ENCODE measurements at places on chromosomes 2 and 18. TPM values are rescaled to one million over a fixed set of nuclear protein-coding genes. Genes with fewer than 3 reads are reported as not detected.

GRCh38 chr2:133642791-133643191, 74.5 kb upstream of the NCKAP5 start:
- peaks cover 22% of the 10 kb centered on the region for H3K4me1 ChIP-seq
- no peak overlapping the region for H3K4me3 ChIP-seq
- no peaks in the 10 kb centered on the region for H3K27me3 ChIP-seq
- H3K27ac ChIP-seq: no peak overlapping the region
- no peak for DNase-seq
- H3K36me3 ChIP-seq: no peaks in the 10 kb centered on the region

- H3K27me3 ChIP-seq: no peaks in the 10 kb centered on the region
- peaks cover 7% of the 10 kb centered on the region for H3K36me3 ChIP-seq
- no peak overlapping the region for H3K27ac ChIP-seq
Measured at GRCh38 chr2:53952519-53952918, 18.3 kb downstream of the PSME4 start.

- no peak overlapping the region for H3K27ac ChIP-seq
- H3K27me3 ChIP-seq: no peaks in the 10 kb centered on the region
Measured at GRCh38 chr2:160034396-160034795, 28.0 kb downstream of the PLA2R1 start.

DNA sequence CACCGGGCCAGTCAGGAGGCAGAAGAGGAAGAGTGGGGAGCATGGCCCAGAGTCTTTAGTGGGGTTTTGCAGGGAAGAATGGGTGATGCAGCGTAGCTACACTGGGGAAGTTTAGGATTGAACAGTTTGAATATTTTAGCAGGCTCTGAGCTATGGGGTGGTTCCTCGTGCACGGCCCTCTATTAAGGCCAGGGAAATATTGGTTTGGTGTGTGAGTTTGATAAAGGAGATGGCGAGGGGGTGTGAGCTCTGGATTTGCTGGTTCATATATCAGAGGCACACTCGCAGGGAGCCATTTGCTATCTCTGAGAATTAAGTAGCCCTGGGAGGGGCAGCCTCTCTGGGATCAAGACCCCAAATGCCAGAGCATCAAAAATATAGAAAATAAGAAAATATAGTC, 50.1 kb downstream of the BOLA3 start:
- peaks cover 82% of the 10 kb centered on the region for H3K36me3 ChIP-seq
- peaks cover 8% of the 10 kb centered on the region for H3K4me1 ChIP-seq
- no peak overlapping the region for H3K4me3 ChIP-seq

DNA sequence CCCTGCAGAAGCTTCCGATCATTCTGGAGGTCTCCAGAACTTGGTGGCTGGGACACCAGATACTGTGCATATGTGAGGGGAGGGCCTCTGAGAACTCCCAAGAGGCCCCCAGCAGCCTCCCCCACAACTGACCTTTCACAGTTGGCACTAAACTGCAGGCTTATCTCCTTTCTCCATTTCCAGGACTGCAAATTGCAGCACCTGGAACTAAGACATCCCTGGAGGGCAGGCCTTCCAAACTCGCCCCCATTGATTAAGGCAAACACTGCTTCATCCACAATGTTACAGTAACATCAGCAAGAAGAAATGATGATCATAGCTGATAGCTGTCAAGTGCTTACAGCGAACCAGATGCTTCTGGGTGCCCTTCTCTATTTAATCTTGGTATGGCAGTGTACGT, 67.9 kb downstream of the TGOLN2 start:
- H3K27ac ChIP-seq: peak overlapping the region; percentile 42
- H3K4me1 ChIP-seq: peaks cover 53% of the 10 kb centered on the region
- no peak for DNase-seq
- H3K4me3 ChIP-seq: no peak overlapping the region

- H3K4me1 ChIP-seq: peaks cover 42% of the 10 kb centered on the region
- peak overlapping the region; percentile 84 for H3K4me3 ChIP-seq
- no peak for DNase-seq
- H3K27ac ChIP-seq: peak overlapping the region; percentile 90
- H3K27me3 ChIP-seq: no peaks in the 10 kb centered on the region
- H3K36me3 ChIP-seq: no peaks in the 10 kb centered on the region
Measured at GRCh38 chr18:76493213-76494161, 1.6 kb downstream of the ZNF516 start.

DNA sequence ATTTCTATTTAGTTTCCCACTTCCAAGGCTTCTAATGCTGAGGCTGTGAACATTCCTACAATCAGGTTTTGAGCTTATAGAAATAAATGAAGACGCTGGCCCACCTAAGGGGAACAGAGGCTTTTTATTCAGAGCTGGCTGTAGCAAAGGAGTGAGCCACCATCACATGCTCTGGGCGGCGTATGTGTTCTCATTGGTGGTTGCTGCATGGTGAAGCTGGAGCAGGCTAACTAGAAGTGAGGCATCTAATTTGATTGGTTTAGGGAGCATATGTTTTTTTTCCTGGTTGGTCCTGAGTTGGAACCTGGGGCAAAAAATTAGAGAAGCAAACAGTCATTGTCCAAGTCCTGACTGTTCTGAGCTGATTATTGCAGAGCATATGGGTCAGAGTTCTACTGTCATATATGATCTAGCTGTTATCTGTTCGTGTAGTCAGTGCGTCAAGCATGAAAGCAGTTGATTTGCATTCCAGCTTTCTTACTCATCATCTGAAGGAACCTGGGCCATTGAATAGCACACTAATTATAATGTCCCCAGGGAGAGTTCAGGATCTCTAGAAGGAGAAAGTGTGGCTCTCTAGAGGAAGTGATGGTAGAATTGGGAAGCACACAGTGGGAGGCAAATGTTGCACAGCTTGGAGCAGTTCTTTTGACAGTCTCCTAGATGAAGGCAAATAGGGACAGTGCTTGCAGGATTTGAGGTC, 279.6 kb downstream of the PARD3B start:
- no peaks in the 10 kb centered on the region for H3K27me3 ChIP-seq
- H3K36me3 ChIP-seq: no peaks in the 10 kb centered on the region
- no peak for DNase-seq
- H3K4me1 ChIP-seq: no peaks in the 10 kb centered on the region
- H3K27ac ChIP-seq: no peak overlapping the region
- H3K4me3 ChIP-seq: no peak overlapping the region

DNA sequence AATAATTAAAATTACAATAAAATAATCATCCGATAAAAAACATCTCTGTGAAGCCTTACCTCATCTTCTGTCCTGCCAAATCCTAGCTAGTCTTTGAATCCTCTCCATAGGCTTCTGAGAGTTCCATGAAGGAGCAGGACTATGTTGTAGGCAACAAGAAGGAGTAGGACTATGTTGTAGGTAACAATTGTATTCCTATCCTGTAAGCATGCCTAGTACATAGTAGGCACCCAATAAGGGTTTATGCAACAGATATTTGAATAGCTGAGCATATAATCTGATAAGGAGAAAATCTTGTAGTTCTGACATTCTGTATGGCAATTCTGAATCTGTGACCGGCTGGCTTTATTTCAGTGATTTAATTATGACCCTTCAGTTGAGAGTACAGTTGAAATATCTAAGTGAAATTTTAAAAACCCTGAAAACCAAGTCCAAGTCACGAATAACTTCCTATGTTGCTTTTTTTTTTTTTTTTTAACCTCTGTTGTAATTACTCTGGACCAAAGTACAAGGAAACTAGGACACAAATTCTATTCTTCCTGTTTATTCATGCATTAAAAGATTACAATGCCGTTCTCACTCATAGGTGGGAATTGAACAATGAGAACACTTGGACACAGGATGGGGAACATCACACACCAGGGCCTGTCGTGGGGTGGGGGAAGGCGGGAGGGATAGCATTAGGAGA, 27.8 kb downstream of the VWA3B start:
- no peaks in the 10 kb centered on the region for H3K4me1 ChIP-seq
- H3K36me3 ChIP-seq: no peaks in the 10 kb centered on the region
- H3K4me3 ChIP-seq: no peak overlapping the region
- no peaks in the 10 kb centered on the region for H3K27me3 ChIP-seq

TTN gene
- total RNA-seq: 2.1 TPM

Measured in suprapubic skin (tissue), 4 donors.